ENCODE measurements at places on chromosomes 4 and X. TPM values are rescaled to one million over a fixed set of nuclear protein-coding genes. Genes with fewer than 3 reads are reported as not detected.

GRCh38 chrX:87755493-87755892 lies 237.9 kb downstream of the KLHL4 start:
- no peak for DNase-seq

RBM46 gene
- total RNA-seq = not detected

PASD1 gene
- total RNA-seq = not detected

YTHDC1 gene
- total RNA-seq = 38.5 TPM

PAGE3 gene
- not detected for total RNA-seq

- DNase-seq = peak; percentile 81
Measured at GRCh38 chr4:152052451-152053057, 291.7 kb upstream of the GATB start.

- DNase-seq = no peak
Measured at GRCh38 chr4:42644897-42645296, 12.0 kb downstream of the ATP8A1 start.

- DNase-seq = no peak
Measured at GRCh38 chr4:78634011-78634664, 82.6 kb downstream of the ANXA3 start.

BBS12 gene
- total RNA-seq = 7.4 TPM

- DNase-seq = no peak
Measured at GRCh38 chrX:25034889-25035288, 19.1 kb upstream of the ARX start.

S100P gene
- total RNA-seq = not detected

DNA sequence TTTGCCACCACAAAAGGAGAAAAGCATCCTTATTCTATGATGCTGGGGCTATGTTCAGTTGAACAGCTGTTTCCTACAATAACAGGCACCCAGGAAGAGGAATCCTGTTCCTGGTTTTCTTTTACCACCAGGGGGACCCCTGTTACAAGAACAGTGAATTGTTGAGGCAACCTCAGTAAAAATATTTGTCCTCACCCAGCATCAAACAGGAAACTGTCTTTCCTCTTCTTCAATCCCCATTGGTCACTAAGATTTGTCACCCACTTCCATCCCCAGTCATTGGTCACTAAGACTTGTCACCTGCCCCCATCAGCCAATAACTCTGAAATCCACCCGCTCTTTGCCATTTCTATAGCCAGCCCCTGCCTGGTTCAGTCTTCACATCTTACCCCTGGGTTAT lies 143.5 kb upstream of the GALNT7 start:
- peak; percentile 68 for DNase-seq

TCEAL2 gene
- total RNA-seq = 0.26 TPM

DNA sequence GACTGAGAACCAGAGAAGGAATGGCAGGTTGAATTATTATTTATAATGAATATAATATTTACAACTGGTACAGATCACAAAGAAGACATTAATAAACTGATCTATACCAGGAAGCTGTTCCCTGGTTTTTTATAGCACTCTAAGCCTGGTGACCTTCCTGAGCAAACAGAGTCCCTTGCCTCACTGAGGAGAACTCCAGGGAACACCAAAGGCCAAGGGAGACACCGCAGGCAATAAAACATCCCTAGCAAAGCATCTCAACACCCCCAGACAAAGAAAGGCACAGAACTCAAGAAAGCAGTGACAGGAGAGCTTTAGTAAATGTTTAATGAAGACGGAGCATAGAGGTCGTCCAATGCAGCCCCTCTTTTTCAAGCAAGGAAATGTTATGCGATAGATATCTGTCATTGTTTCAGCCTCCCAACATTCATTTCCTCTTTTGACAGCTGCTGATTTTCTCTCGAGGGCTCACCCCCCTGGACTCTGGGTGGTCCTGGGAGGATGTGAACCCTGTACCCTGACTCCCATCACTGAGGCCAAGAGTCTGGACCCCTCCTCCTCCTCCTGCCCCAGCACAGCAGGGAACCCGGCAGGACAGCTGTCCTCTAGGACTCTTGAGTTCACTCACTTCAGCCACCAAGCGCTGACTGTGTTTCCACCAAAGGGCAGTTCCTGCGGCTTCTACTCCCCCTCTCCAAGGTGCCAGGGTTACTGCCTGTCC lies 342.5 kb upstream of the GATB start:
- no peak for DNase-seq

GRCh38 chr4:151760002-151760401 lies 805 bp downstream of the GATB start:
- no peak for DNase-seq

HPRT1 gene
- total RNA-seq = 23.0 TPM

DNA sequence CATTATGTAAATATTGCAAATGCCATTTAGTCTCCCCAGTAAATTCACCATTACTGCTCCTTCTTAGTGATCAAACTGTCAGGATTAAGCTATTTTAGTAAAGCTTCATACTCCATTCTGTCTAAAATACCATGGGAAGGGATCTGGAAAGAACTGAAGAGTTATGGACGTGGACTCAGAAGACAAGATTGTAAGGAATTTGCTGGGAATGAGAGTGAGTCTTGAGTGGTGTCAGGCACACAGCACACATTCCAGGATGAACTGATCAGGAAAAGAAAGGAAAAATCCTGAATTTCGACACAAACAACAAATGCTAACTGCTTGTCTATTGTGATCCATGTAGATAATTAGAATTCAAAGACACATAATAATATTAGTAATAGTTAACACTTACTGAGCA lies 311.0 kb downstream of the CENPC start:
- peak; percentile 66 for DNase-seq

DNA sequence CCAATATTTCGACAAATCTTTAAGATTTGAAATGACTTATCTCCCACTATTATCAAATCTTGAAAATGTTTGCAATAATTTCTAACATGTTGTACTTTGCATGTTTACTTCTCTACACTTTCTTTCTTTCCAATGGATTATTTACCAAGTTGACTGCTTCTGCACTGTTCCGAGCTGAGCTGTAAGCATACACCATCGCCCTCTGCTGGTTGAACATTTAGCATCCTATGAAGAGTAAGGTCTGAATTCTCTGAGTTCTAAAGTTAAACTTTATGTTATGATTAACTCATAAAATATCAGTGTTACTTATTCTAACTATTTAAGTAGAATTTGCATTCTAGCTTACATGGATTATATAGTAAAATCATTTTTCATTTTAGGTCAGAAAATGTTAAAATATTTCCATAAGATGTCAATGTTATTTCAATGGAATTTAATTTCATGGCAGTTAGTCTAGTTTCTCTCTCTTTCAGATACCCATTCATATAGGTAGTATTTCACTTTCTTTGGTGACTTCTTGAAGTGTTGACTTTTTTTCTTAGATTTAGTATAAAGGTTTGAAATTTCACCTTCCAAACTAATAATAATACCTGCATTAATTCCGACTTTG lies 137.4 kb downstream of the DKK2 start:
- DNase-seq = peak; percentile 39

HAND2 gene
- total RNA-seq = under 0.01 TPM

PPP1R2C gene
- not detected for total RNA-seq

BANK1 gene
- 0.26 TPM for total RNA-seq

H2BW2 gene
- not detected for total RNA-seq

DNA sequence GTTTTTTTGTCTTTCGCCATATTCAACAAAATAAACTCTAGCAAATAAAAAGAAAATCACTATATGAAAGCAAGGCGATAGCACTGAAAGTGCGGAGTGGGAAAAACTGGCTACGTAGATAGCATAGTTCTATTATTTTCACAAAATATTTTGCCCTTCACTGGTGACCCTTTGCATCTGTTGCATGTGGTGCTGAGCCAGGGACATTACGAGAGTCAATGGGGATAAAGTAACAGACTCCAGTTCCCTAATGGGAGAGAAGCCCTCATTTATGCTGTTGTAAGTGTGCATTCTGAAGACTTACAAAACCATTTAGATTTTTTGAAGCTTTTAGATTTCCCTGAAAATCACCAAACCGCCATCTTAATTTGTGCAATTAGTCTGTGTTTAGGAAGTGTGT lies 501.6 kb downstream of the PPARGC1A start:
- DNase-seq = no peak

DNA sequence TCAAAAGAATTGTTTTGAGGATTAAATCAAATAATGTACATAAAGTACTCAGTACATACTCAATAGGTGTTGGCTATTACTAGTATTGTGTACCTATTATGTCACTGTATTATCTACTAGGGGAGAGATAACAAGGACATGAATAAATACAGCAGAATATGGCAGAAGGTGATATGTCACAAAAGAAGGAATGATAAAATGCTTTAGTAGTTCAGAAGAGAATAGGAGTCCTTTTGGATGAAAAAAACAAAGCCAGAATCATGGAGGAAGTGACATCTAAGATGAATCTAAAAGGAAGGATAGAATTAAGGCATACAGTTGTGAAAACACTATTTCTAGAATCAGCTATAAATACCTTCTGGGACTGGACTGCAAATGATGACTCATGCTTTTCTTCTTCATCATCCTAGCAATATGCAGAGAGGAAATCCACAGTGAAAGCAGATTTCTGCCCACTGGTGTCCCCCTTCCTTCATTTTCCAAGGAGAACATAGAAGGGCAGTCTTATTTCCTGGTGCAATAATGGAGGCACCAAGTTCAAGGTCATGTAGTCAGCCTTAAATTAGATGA lies 98.7 kb downstream of the GLUD2 start:
- DNase-seq = peak; percentile 13

TXK gene
- 0.66 TPM for total RNA-seq

- no peak for DNase-seq
Measured at GRCh38 chrX:10519278-10519677, 101.1 kb downstream of the MID1 start.

STPG2 gene
- total RNA-seq = under 0.01 TPM

GRCh38 chr4:76539979-76540378 lies 105.0 kb downstream of the SHROOM3 start:
- peak; percentile 90 for DNase-seq

GRCh38 chrX:2559124-2559523 lies 58.3 kb upstream of the DHRSX start:
- DNase-seq = no peak

PLP1 gene
- not detected for total RNA-seq
